HCT116 (cell line): ENCODE measurements at places on chromosomes 16 and 17.

DNA sequence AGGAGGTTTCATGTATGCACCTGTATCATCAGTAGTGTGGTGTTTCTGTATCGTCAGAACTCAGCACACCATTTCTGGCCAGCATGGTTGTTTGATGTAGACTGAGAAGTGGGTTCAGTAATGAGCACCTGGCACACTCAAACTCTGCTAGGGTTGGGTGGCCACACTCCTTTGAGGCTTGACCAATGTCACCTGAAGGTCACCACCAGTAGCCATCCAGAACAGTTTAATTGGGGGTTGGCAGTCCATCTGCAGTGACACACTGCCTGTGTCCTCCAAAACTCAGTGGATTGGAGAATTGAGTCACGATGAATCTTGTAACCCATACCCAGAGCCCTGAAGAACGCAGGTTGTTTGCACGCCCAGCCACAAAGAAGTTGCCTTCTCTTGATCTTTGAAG, 86.8 kb upstream of the HSBP1 start:
- no peak for DNase-seq

DNA sequence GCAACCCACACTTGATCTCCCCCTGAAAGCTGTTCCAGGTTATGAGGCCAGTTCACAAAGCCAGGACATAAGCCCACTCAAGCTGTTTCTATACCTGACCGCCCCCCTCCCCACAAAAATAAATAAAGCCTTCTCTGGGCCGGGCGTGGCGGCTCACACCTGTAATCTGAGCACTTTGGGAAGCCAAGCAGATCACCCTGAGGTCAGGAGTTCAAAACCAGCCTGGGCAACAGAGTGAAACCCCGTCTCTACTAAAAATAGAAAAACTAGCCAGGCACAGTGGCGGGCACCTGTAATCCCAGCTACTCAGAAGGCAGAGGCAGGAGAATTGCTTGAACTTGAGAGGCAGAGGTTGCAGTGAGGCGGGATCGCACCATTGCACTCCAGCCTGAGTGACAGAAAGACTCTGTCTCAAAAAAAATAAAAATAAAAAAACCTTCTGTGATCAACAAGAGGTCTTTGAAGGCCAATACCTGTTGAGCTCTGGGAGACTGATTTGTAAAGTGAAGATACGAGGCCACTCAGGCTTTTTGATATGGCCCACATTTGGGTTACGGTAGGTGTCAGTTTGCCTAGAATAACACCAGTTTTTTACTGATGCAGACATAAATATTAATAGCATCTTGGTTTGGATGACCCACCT, 2.2 kb downstream of the KDM8 start:
- DNase-seq: no peak

GRCh38 chr16:72836181-72836580, 211.7 kb downstream of the ZFHX3 start:
- DNase-seq: no peak

DNA sequence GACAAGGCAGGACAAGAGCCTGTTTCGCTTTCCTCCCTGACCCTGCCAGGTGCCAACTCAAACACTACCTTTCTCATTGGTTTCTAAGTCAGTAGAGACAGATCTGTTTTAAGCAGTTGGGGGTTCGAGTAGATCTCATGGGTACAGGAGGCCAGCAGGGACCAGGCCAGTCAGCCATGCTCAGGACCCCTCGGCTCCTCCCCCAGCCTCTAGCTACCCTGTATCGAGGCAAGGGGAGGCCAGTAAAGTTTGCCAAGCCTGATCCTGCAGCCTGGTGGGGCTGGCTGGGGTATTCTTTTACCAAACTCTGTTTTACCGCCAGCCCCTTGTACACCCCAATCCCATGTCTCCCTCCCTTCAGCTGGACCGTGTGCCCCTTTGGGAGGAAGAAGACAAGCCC, 26.6 kb downstream of the OR1D5 start:
- DNase-seq: no peak

- no peak for DNase-seq
Observed at GRCh38 chr17:3804503-3804931, 3.5 kb upstream of the ITGAE start.
